ENCODE measurements at places on chromosomes 12 and 14. TPM values are rescaled to one million over a fixed set of nuclear protein-coding genes. Genes with fewer than 3 reads are reported as not detected.

The ASB2 gene
- 11.8 TPM for total RNA-seq

The ANKRD33 gene
- total RNA-seq: 0.14 TPM

The HAL gene
- total RNA-seq: not detected

The HHIPL1 gene
- total RNA-seq: under 0.01 TPM

The KRT82 gene
- total RNA-seq: not detected

The GZMB gene
- 122 TPM for total RNA-seq

The SOCS2 gene
- 146 TPM for total RNA-seq

DNA sequence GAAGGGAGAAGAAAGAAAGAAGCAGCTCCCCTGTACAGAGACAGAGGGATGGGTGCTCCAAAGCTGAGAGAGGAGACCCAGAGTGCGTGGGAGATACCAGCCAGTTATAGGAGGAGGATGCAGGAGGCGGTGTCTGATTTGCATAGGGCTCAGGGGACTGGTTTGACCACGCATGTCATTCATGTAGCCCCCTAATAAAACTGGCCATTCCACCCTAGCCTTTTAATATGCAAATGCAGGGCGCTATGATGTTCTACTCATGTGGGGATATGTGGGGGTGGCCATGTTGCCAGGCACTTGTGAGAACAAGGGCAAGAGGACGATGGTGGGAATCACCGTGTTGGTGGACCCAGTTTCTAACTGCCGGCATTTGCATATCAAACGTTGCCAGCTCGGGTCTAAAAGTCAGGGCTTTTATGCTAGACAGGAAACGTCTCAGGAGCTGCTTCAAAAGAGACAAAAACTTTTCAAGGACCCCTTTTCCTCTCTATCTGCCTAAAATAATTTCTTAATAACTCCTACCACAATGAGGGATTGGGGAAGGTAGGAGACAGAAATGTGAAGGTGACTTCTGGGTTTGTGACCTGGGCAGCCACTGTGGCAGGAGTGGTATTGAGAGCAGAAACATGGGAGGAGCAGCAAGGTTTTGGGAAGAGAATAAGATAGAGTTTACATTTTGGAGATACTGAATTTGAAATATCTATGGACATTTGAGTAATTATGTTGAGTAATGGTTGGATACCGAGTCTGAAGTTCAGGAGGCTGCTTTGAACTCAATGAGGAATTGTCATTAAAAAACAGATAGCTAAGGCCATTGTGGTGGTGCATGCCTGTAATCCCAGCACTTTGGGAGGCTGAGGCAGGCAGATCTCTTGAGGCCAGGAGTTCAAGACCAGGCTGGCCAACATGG, 2.2 kb upstream of the ATXN3 start:
- no peaks in the 10 kb centered on the region for H3K36me3 ChIP-seq
- DNase-seq: no peak
- peaks cover 10% of the 10 kb centered on the region for H3K4me1 ChIP-seq

DNA sequence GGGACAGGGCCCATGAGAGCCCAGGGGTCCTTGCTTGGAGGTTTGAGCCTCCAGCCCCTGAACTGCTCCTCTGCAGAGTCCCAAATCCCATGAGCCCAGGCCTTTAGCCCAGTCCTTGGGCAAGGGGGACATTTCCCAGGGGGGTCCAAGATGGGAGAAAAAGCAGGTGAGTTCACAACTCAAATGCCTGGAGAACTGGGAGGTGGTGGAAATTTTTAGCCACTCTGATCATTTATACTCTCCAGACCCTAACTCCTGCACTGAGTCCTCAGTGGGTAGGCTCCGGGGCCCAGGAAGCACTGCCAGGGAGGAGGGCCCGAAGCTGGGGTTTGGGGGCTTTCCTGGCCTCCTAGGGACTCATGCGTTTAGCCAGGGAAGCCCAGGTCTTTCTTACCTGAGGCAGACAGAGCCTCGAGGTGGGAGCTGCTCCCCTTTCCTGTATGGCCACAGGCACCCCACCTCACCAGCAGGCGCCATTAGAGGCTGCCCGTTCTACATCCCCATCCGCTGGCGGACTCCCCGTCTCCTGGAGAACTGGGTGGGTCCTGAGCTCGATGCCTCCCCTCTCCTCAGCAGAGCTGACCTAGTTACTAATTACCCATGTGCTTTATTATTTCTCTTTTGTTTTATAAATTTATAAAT, 998 bp downstream of the HNF1A start:
- H3K27ac ChIP-seq: no peak overlapping the region
- H3K36me3 ChIP-seq: no peaks in the 10 kb centered on the region
- no peaks in the 10 kb centered on the region for H3K27me3 ChIP-seq
- no peak for DNase-seq

DNA sequence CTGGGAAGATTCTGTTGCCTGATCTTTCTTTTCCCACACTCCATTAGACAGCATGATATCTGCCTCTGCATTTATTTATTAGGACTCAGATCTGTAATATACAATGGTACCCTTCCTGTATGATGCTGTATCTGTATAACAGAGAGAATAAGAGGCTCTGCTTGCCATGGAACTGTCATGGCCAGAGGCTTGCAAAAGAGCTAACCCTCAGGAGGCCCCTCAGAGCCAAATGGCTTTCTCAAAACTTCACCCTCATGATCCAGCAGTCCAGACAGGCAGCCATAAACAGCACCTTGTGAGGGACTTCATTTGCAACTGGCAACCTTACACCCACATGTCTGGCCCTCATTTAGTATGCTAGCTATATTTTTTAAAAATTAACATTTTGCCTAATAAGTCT, 57.6 kb downstream of the TMEM30B start:
- no peaks in the 10 kb centered on the region for H3K36me3 ChIP-seq
- H3K4me1 ChIP-seq: no peaks in the 10 kb centered on the region
- no peaks in the 10 kb centered on the region for H3K27me3 ChIP-seq
- no peak overlapping the region for H3K27ac ChIP-seq
- H3K4me3 ChIP-seq: no peak overlapping the region

DNA sequence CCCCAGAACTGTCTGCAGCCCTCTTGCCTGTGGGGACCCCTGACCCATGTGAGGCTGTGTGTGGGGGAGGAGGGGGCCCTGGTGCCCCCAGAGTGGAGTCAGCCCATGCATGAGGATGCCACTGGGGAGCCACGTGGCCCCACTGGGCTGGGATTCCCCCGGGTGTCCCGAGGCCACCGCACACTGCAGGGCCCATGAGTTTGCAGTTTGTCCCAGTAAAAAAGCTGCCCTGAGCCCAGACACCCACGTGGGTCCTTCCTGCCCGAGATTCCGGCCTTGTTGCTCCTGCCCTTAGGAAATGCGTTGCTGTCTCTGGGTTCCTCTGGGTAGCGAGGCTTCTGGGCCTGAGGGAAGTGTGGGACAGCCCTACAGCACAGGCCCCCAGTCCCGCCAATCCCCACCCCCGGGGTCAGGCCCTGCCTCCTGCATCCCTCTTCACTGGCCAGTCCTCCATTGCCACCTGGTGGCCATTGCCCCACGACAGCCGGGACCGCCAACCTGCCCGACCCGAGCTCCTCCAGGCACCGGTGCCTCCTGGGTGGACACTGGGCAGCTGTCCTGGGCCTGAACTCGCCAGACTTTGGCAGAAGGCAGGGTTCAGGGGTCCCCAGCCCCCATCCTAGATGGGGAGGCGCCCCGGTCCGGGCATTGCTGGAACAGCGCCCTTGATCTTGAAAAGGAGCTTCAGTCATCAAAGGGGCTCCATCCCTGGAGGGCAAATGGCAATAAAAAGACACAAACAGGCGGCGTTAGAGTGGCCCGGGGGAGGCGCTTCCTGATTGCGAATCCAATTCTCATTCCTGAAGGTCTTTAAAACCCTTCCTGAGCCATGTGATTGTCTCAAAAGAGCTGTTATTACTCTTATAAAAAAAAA, 15.6 kb upstream of the C14orf180 start:
- no peaks in the 10 kb centered on the region for H3K36me3 ChIP-seq
- DNase-seq: peak; percentile 51
- no peak overlapping the region for H3K27ac ChIP-seq
- H3K4me1 ChIP-seq: no peaks in the 10 kb centered on the region
- no peak overlapping the region for H3K4me3 ChIP-seq

DNA sequence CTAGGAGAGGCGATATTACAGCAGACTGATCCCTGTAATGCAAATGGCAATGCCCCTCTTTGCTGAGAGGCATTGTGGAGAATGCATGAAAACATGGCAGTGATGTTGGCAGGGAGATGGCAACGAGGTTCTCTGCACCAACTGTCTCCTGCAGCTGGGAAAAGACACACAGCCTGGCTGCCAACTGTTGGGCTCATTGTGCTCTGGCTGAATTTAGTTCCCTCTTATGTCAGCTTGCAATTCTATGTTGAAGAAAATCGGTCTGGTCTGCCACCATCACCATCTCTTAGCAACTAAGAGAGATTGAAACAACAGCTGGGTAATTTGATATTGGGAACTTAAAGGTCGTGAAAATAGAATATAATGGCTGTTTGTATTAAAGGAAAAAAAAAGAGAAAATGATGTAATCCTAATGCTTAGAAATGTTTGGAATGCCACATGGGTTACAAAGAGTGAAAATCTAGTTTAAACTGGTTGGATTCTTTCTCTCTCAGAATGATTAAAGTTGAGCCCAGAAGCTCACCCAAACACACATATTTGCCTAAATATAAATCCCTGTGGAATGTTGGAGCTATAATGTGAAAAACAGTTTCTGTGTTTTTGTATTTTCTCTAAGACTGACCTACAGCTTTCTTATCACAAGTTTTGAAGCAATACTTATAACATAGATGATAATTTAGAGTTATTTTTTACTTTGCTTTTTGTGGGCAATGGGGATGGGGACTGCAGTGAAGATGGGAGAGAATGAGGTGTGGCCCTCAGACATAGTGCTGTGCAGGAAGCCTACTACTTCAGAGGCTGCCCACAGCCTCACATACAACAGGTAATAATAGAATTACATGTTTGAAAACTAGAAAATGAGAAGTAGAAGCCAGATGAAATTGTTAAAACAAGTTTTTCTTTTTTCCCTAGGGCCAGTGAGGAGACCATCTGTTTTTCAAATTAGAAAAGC, 143.7 kb downstream of the AKAP6 start:
- H3K27ac ChIP-seq: peak overlapping the region; percentile 22
- DNase-seq: no peak
- no peak overlapping the region for H3K4me3 ChIP-seq
- H3K4me1 ChIP-seq: no peaks in the 10 kb centered on the region
- H3K27me3 ChIP-seq: no peaks in the 10 kb centered on the region
- no peaks in the 10 kb centered on the region for H3K36me3 ChIP-seq

- H3K27me3 ChIP-seq: peaks cover 5% of the 10 kb centered on the region
- H3K4me3 ChIP-seq: no peak within 1 kb of the TSS
- no peak within 1 kb of the TSS for H3K27ac ChIP-seq
- no peaks in the 10 kb centered on the region for H3K4me1 ChIP-seq
Measured at GRCh38 chr14:67411820-67412421, at the start of gene PLEK2. Gene PLEK2 (minus strand): TSS chr14:67412165. CDS start chr14:67412059, 106 bp downstream.

- no peak overlapping the region for H3K4me3 ChIP-seq
- H3K36me3 ChIP-seq: no peaks in the 10 kb centered on the region
- H3K27me3 ChIP-seq: no peaks in the 10 kb centered on the region
- DNase-seq: no peak
Measured at GRCh38 chr14:71403656-71404055, 496.4 kb downstream of the PCNX1 start.

GRCh38 chr12:92676710-92677109, 26.1 kb upstream of the PLEKHG7 start:
- H3K36me3 ChIP-seq: no peaks in the 10 kb centered on the region
- no peak for DNase-seq
- H3K4me1 ChIP-seq: no peaks in the 10 kb centered on the region
- no peak overlapping the region for H3K4me3 ChIP-seq

GRCh38 chr12:33994857-33995808, 27.2 kb upstream of the ALG10 start:
- H3K4me3 ChIP-seq: no peak overlapping the region
- no peaks in the 10 kb centered on the region for H3K4me1 ChIP-seq
- no peak overlapping the region for H3K27ac ChIP-seq
- no peak for DNase-seq
- no peaks in the 10 kb centered on the region for H3K27me3 ChIP-seq

DNA sequence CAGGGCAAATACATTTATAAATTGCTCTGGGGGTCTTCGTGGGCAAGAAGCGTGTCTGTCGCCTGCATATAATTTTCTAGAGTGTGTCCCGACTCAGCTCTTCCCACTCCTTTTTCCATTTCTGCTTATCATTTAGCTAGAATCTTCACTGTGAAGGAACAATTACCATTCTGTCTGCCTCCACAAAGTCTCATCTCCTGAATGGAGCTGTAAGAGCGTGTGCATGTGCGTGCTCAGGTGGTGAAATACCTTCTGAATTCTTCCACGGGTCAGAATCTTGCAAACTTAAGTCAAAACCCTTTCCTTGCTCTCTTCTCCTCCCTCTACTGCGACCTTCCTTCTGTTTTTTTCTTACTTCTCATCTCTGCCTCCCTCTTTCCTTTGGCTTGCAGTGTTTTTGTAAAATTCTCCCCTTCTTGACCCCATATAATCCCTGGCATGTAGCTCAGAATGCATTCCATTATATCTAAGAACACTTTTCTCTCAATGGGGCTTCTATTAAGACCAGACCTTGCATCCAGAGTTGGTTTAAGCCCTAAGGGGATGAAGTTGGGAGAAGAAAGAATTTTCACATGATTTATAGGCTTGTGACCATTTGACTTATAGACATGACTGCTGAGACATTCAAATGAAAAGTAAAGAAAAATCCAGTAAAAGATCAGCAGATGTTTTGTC, 25.0 kb upstream of the GSG1 start:
- H3K36me3 ChIP-seq: no peaks in the 10 kb centered on the region
- DNase-seq: no peak
- no peaks in the 10 kb centered on the region for H3K4me1 ChIP-seq
- H3K27ac ChIP-seq: no peak overlapping the region
- no peaks in the 10 kb centered on the region for H3K27me3 ChIP-seq

Measured in uterus (tissue), 4 donors.